ENCODE measurements at places on chromosomes 3 and 15.

DNA sequence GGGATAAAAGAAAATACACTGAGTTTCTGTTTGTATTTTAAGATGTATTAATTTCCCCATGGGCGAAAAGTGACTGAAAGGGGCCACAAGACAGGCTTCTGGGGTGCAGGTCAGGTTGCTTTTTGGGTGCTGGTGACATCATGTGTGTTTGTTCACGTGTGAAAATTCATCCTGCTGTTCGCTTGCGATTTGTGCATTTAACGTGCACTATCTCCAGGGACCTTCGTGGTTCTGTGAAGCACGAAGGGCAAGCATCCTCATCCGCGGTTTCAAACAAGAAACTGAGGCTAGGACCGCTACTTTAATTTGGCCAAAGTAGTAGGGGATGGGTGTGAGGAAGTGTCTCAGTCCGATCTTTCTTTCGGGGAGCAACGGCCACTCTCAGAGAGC, 1.6 kb upstream of the SMAD6 start:
- no peak for DNase-seq

GRCh38 chr3:181382656-181383055, 329.1 kb upstream of the SOX2 start:
- DNase-seq: no peak

DNA sequence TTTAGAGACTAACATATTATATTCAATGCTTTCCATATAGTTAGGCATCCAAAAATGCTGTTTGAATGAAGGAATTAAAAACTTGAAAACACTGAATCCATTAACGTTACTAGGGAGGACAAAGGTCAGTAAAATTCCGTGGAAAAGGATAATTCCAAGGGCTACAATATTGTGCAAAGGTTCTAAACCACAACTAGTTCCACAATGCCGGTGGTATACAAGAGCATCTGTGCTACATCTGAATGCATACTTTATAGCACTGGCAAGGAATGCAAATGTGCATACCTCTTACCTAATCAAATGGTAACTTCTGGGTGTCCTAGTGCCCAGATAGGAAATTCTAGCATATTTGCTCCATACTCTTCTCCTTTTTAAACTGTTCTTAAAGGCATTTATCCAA, 2.2 kb downstream of the ICE2 start:
- no peak for DNase-seq

DNA sequence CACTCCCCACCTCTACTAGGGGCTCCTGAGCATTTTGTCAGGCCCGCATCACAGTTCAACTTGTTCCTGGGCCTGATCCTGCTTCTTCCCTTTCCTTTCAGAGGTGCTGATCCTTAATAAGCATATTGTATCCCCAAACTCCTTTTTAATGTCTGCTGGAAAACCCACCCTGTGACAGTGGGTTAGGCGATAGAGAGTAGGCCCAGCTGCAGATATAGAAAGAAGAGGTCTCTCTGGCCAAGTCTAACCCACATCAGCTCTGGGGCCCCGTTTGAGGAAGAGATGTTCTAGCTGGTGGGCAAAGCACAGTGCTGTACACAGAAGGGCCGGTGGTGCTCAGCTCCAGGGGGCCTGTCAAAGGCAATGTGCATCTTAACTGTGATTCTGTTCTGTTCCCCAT, 34.3 kb upstream of the ST6GAL1 start:
- DNase-seq: no peak

GRCh38 chr3:113746548-113747282, at the start of gene ATP6V1A:
ATP6V1A (plus strand) TSS chr3:113747035; CDS start chr3:113778754, 31,719 bp downstream.
- peak; percentile 95 for DNase-seq

- DNase-seq: no peak
Measured at GRCh38 chr3:151434151-151434890, 26.5 kb downstream of the IGSF10 start.

- DNase-seq: no peak
Measured at GRCh38 chr3:31481697-31482096, 51.0 kb upstream of the STT3B start.

- no peak for DNase-seq
Measured at GRCh38 chr3:45135959-45136358, 10.2 kb downstream of the CDCP1 start.

GRCh38 chr15:57992761-57993355, 72.7 kb downstream of the ALDH1A2 start:
- no peak for DNase-seq

- no peak for DNase-seq
Measured at GRCh38 chr15:98937413-98938104, 70.0 kb downstream of the PGPEP1L start.

DNA sequence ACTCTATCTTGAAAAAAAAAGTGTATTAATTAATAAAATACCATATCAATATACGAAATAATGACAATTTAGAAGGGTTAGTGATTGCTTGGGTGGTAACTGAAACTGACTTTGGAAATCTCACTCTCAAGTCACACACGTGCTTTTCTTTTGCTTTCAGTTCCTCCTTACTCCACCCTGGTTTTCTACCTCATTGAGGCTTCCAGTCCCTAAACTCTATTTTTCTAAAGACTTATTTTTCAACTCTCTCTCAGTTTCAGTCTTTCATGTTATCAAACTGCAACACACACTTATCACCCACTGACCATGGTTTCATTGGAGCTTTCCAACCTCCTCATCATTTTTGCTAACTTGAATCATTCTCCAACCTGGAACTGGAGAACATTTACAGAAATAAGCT, 23.5 kb downstream of the IL12A start:
- no peak for DNase-seq

- no peak for DNase-seq
Measured at GRCh38 chr3:126540342-126540849, 16.4 kb downstream of the CHST13 start.

- DNase-seq: no peak
Measured at GRCh38 chr15:44427756-44428724, 611 bp downstream of the CTDSPL2 start.

DNA sequence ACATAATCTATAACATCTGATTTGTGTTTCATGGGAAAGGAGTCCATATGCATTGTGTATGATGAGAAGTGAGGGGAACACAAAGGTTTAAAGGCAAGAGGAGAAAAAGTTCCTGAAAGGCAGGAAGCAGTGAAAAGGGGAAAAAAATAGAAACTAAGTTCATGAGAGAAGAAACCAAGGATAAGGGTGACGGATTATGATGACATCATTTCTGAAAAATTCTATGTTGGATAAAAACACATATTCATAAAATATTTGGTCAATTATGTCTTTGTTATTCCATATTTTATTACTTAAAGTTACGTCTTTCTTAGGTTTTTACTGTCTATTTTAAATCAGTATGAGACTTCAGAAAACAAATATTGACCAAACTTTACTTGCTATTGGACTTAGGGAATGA, 48.6 kb upstream of the CP start:
- DNase-seq: no peak

DNA sequence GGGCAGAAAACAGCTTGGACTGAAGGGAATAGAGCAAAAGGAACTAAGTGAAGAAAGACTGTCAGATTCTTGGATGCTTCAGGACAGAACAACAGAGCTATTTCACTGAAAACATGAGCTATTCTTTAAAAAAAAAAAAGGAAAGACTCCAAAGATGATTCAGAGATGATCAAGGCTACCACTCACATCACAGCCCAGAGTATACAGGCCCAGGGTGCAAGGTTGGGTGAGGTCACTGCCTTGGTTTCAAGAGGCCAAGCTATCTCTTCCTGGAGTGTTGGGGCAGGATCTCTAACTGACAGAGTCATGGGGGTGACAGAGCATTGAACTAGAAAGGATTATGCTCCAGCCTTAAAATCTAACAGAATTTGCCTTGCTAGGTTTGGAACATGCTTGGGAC, 118.1 kb downstream of the AGBL1 start:
- no peak for DNase-seq

DNA sequence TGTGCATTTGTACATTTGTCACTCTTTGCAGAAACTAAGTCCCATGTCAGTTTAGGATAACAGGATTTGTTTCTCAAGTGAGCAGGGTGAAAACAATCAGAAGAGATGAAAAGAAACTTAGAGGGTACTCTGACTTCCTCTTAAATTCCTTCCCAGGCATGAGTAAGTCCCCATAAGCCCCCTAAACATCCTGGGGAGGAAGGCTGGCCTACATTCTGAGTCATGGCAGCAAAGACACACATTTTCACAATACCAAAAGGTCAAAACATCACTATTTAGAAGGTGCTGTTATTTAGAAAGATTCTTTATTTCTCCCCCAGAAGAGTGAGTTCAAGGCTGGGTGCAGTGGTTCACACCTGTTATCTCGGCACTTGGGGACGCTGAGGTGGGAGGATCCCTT, 7.6 kb upstream of the FOXP1 start:
- no peak for DNase-seq

GRCh38 chr3:1380926-1381646, 288.3 kb downstream of the CNTN6 start:
- no peak for DNase-seq

DNA sequence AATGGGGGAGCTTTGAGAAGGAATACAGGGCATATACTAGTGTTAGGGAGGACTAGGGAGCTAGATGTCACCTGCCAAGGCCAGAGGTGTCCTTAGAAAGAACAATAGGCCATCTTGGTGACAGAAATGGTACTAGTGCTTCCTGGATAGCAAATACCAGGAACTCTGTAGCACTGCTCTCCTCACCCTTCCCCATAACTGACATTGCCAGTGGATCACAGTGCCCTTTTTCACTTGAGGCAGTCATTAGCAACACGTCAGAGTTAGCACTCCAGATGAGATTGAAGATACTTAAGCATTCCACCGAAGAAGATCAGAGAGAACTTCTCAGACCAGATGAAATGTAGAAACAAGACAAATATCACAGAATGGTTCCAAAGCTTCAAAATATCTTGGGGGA, 103.1 kb upstream of the PDZRN3 start:
- DNase-seq: no peak

- no peak for DNase-seq
Measured at GRCh38 chr3:42377681-42378080, 32.7 kb downstream of the LYZL4 start.

GRCh38 chr3:142003291-142003690, 126.8 kb downstream of the ATP1B3 start:
- DNase-seq: no peak

GRCh38 chr3:161474741-161475140, 21.9 kb upstream of the OTOL1 start:
- DNase-seq: peak; percentile 37

GRCh38 chr15:58678683-58679082, 70.8 kb downstream of the ADAM10 start:
- DNase-seq: no peak

- no peak for DNase-seq
Measured at GRCh38 chr3:74420538-74421124, 193.8 kb downstream of the CNTN3 start.

DNA sequence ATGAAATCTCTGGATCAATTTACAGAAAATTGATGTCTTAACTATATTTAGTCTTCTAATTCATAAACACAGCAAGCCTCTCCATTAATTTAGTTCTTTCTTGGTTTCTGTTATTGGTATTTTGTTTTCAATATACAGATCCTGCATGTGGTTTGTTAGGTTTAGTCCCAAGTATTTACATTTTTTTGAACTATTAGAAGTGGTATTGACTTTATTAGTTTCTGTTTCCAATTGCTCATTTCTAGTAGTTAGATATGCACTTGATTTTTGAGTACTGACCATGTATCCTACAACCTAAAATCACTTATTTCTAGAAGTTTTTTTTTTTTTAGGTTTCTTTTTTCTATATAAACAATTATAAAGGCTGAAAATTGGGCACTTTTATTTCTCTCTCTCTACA, 335.9 kb downstream of the CHST2 start:
- DNase-seq: no peak

DNA sequence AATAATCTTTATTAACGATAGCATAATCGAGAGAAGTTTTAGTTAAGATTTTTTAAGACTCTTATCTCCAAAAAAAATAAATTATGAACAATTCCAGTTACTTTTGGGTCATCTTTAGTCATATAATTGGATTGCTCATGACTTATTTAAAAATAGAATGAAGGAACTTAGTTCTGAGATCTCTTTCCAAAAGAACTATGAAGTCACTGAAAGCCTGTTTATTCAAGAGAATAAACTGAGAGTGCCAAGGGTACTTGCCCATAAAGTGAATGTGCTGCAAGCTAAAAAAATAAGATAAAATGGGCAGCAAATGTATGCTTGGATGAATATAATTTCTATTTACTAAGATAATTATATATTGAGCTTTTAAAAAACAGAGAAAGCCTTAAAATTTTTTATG, 176.5 kb upstream of the PLSCR5 start:
- DNase-seq: no peak

DNA sequence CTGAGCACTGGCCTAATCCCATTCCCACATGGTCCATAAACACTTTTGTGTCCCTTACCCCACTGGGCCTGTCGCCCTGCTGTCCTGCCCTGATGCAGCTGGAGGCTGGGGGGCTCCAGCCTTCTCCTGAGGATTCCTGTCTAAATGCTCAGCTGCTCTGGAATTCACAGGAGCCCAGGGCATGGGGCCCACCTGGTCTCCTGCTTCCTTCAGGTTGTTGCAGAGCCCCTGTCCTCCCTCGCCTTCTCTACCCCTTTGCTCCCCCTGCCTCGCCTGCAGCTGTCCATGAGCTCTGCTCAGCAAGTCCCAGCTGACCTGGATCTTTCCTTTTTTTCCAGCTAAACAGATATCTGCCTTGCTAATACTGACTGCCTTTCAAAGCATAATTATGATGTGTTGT, 286.9 kb downstream of the XXYLT1 start:
- no peak for DNase-seq

- no peak for DNase-seq
Measured at GRCh38 chr3:184117636-184118035, 17.5 kb upstream of the EIF2B5 start.

DNA sequence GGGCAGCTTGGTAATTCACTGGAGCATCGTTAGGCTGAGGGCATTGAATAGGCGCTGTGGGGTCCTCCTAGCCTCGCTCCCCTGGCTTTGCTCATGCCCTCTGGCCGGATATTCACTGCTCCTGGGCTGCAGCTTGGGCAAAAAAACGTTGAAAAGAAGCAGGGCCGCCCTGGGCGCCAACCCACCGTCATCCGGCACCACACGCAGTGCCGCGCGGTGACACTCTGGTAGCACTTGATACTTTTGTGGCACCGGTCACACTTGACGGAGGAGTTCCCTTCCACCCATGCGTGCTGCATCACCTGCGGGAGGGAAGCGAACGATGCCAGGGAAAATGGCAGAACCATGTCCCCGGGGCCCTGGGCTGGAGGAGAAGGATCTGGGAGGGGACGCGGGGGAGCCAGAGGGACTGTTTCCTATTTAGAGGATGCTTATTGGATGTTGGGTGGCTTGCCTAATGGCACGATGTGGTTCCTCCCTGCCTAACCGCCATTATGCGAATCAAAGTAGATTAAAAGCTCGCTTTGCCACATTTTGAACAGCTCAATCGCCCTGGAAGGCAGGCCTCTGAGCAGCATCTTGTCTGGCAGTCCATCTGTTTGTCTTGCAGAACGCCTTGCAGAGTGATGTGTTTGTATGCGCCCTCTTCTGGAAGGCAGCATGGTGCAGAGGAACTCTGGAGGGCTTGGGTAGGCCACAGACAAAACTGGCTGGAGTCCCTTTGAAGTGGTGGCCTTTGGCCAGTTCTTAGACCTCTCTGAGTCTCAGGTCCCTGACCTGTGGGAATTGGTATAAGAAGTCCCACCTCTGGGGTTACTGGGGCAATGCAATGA, 93.2 kb downstream of the DGKG start:
- DNase-seq: no peak

Measured in NCI-H1694 (cell line).